ENCODE measurements at places on chromosomes 16 and 17.

- no peak for DNase-seq
Measured at GRCh38 chr17:36879027-36879426, 58.2 kb upstream of the LHX1 start.

DNA sequence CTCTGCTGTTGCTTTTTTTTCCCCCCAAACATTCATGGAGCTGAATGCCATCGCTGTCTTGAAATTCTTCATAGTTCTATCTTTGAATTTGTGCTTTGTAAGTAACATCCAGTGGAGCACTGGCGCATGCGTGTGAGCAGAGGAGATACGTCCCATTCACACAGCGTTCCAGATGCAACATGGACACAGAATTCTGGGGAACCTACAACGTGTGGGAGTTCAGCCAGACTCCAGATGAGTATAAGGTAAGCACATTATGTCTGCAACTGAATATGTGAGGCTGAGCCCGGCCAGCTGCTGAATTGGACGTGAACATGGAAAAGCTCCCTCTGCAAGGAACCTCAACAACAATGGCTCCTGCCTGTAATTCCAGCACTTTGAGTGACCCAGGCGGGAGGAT, 4.3 kb upstream of the ATP1B2 start:
- no peak for DNase-seq

DNA sequence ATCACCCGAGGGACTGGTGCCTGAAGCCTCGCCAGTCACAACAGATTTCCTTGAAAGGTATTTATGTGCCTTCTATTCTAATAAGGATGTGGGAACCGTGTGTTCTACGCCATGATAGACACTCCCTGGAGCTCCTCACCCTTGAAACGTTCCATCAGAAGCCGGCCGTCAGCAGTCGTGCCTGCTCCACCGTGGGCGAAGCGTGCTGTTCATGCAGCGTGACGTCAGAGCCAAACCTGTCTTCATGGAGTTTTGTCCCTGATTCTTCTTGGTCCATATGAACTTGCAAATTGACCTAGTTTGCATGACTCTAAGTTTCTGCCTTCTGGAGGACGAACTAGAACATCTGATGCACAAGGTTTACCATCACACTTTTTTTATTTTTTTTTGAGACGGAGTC, 4.5 kb upstream of the PPP1R27 start:
- no peak for DNase-seq

- DNase-seq: no peak
Measured at GRCh38 chr17:9286434-9286833, 265.1 kb downstream of the NTN1 start.

DNA sequence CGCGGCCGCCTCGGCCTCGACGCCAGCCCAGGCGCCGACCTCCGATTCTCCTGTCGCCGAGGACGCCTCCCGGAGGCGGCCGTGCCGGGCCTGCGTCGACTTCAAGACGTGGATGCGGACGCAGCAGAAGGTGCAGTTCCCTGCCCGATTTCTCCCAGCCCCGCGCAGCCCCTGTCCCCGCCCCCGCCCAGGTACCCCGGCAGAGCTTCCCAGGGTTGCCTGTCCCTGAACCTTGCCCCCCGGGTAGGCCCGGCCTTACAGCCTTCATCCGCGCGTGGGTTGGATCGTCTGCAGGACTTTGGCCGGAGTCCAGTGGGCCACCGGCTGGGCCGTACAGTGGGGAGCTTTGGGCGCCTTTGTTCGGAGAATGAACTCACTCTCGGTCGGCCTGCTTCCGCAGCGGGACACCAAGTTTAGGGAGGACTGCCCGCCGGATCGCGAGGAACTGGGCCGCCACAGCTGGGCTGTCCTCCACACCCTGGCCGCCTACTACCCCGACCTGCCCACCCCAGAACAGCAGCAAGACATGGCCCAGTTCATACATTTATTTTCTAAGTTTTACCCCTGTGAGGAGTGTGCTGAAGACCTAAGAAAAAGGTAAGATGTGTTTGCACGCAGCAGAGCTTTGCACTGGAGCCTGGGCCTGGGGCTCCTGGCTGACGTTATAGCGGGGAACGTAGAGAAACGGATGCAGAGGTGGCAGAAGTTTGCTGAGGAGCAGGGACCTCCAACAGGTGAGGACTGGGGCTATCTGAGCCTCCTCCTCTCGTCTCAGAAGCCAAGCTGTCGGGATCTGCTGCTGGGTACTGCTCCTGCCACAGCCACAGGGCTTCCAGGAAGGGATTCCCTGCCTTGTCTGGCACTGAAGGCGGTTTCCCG, 593 bp downstream of the GFER start:
- DNase-seq: no peak

DNA sequence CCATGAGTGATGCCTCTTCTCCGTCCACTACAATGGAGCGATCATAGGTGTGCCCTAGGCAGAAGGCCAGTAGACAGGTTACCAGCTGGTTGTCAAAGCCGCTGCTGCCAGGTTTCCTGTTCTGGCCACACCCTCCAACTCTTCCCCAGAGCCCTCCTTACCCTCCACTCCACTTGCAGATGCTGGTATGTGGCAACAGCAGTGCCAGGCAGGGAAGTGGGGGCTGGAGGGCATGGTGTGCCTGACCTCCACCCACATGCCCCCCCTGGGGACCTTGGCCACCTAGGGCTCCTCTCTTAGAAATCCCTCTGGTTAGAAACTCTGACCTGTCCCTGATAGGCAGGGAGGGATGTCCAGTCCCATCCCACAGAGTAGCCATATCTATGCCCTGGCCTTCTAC, 1.5 kb downstream of the RRAD start:
- no peak for DNase-seq

- no peak for DNase-seq
Measured at GRCh38 chr16:6947291-6947690, 385.4 kb upstream of the RBFOX1 start.

DNA sequence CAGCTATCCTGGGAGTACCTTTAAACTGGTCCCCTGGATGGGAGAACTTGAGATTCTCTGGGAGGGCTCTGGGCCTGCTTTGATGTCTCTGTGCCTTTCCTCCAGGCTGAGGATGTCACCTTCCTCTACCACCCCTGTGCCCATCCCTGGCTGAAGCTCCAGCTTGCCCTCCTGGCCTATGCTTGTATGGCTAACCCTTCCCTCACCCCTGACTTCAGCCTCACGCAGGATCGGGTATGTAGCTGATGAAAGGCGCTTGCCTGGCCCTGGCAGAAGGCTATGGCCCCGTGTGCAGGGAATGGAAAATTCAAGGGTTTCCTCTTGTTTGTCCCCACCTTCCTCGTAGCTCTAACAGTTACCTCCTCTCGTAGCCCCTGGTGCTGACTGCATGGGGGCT, 3.0 kb downstream of the TP53I13 start:
- no peak for DNase-seq

DNA sequence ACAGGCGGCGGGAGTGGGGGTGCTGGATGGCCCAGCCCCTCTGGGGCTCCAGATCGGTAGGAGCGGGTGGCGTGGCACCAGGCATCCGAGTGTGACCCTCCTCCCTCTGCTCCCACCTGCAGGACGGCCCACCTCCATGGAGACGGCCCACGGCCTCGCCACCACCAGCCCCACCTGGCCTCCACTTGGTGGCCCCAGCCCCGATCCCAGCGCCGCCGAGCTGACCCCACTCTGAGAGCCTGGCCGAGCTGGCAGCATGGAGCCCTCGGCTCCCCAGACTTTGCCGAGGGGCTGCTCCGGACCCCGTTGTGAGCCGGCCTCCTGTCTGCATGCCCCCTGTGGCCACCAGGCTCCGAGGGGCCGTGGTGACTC, 4.7 kb upstream of the NUDT16L1 start:
- no peak for DNase-seq

GRCh38 chr17:48002266-48002915, 31.5 kb downstream of the CDK5RAP3 start:
- peak; percentile 73 for DNase-seq

- peak; percentile 82 for DNase-seq
Measured at GRCh38 chr17:66727634-66728570, 107.0 kb upstream of the CACNG5 start.

GRCh38 chr16:62814891-62815290, 778.7 kb upstream of the CDH8 start:
- DNase-seq: no peak

DNA sequence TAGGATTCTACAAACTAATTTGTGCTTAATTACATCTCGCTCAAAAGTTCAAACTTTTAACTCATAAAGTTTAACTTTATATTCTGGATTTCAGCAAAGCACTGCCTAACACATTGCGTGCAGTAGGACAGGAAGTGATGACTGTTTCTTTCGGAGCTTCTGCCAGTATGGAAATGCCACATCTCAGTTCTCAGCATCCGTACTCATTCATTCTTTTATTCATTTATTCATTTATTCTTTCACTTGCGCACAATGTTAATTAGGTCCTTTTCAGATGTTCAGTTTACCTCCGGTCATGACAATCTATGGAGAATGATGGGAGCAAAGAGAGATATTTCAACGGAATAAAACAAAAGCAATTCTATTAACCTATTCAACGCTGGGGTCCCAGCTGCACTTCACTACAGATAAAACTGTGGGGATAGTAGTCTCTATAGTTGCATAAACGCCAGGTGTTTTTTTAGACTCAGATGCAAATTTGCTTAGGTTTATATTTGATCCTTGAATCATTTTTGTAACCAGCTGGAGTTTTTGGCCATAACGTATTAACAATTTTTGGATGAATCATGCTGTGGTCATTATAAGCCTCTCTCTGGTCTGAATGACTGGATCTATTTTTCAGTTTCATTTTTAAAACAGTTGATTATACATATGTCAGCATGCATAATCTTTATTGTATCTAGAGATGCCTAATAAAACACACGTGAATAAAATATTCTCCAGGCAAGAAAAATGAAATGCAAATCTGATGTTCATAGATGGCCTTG, 143.9 kb downstream of the KCNJ2 start:
- peak; percentile 17 for DNase-seq

DNA sequence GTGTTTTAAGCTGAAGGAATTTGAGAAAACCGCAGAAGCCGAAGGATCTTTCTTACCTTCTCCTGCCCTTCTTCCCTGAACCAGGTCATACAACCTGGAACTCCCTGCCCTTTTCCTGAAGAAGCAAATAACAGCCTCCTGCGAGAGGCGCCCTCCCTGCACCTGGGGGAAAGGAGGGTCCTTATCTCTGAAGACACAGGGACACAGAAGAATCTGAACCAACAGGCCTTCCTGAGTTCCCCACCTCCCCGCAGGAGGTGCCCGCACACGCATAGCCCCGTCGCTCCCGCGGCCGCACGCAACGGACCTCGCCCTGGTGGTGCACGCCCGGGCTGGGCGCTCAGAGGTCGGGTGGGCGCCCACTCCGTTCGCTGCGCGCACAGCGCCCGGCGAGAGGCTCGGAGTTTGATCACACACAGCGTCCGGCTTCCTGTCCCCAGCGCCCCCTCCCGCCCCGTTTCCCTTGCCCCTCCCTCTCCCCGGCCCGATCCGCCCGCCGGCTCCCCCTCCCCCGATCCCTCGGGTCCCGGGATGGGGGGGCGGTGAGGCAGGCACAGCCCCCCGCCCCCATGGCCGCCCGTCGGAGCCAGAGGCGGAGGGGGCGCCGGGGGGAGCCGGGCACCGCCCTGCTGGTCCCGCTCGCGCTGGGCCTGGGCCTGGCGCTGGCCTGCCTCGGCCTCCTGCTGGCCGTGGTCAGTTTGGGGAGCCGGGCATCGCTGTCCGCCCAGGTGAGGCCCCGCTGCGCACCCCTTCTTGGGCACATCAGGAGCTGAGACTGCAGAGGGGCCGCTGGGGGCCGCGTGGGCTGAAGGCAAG, at the start of gene TNFSF12:
TNFSF12 (plus strand) TSS at position 474 of the 816 bp plus-strand sequence; CDS start at position 570, 96 bp downstream.
- peak; percentile 84 for DNase-seq

- DNase-seq: no peak
Measured at GRCh38 chr17:38442548-38442947, 14.3 kb downstream of the ARHGAP23 start.

GRCh38 chr17:72099919-72100318, 20.9 kb upstream of the SOX9 start:
- no peak for DNase-seq

DNA sequence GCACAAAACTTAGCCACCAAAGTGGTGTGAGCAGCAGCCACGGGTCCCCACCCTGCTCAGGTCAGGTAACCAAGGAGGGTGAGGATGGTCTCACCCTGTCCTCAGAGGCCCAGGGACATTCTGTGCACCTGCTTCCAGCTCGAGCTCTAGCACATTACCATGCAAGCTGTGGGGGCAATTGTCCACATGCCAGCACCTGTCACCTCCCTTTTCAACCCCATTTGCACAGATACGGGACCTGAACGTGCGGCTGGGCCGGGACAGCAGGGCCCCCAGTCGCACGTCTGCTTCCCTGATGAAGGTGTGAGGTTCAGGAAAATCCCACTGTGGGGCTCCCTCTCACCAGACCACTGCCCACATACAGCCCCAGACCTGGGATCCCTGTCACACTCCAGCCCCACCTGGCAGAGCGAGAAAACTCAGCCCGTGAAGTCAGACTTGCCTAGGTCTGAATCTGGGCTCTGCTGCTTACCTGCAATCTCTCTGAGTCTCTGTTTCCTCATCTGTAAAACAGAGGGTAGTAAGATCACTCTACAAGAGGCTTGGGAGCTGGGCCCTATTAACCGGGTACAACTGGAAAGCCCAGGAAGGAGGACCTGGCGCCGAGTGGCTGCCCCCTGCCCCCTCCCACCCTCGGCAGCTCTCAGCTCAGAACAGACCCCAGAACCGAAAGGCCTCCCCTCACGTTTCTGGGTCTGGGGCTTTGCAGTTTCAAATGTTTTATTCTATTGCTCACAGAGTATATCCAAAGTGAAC, 7.9 kb downstream of the WFIKKN2 start:
- peak; percentile 17 for DNase-seq

- no peak for DNase-seq
Measured at GRCh38 chr16:56606476-56607108, 1.8 kb upstream of the MT2A start.
